ENCODE measurements at places on chromosomes 3 and 15.
A peak's percentile ranks its signal among the peaks of the same experiment; 100 is the strongest.

DNA sequence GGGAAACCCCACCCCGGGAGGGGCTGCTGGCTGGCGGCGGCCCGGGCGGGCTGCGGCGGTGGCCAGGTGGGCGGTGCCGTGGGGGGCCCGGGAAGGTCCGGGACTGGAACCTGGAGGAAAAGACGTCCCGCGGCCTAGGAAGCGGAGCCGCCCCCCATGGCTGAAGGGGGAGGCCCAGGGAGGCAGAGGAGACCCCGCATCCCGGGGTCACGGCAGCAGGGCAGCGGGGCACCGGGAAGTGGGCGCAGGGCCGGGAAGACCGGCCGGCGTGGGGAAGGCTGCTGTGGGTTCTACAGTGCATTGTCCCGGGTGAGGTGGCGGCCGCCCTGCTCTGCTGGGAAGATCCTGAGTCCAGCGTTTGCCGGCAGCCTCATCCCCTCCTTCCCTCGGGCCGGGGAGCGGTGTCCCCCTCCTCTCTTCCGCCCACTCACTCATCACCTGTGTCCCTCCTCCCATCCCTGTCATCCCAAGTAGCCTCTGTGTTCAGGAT lies 525 bp upstream of the FSTL1 start:
- DNase-seq, result no peak

GRCh38 chr3:193945143-193945542 lies 190.8 kb upstream of the HES1 start:
- no peak for DNase-seq

- peak; percentile 41 for DNase-seq
These were observed 452 bp downstream of the TMEM158 start for GRCh38 chr3:45225465-45226205.

DNA sequence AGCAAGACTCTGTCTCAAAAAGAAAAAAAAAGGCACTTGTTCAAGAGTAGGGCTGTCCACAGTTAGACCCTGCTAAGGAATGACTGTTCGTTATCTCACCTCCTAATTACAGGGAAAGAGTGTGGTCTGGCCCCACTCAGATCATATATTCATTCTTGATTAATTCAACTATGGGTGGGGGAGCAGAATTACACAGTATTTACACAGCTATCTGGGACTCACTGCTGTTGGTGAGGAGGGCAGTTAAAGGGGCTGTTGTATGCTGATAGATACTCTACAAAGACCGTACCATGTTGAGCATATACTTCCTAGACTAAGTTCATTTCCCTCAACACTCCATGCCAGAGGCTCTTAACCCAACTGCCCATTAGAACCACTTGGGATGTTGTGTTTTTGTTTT lies 3.8 kb upstream of the ZNF620 start:
- DNase-seq, result no peak

DNA sequence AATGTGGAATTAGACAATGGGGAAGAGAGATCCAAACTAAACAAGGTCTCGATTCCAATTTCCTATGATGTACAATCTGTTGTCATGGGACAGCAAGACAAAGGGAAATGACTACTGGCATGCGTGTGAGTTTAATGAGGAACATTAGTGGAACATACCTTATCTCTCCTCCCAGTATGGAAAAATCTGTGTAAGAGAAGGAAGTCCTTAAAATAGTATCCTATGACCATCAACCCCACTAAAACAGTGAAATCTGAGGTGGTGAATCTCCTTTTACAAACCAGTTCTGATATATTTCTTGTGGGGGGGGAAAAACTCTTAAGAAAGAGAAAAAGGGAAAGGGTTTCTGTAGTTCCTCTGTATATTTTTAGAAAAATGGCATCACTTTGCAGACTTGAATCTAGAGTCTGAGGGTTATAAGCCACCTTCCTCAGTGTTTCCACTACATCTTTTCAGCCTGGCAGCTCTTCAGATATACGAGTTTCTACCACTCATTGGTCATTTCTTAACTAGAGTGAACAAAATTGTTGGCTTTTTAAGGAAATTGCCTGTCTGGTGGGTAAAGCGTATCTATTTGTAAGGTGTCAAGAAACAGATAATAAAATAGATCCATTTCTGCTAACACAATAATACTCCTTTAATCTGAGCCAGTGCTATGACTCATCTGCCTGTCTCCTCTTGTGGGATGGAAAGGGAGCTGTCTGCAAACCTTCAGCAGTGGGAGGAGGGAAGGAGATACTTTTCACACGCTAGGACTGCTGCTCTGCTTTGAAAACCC lies 3.0 kb upstream of the TNFAIP8L3 start:
- DNase-seq, result no peak

DNA sequence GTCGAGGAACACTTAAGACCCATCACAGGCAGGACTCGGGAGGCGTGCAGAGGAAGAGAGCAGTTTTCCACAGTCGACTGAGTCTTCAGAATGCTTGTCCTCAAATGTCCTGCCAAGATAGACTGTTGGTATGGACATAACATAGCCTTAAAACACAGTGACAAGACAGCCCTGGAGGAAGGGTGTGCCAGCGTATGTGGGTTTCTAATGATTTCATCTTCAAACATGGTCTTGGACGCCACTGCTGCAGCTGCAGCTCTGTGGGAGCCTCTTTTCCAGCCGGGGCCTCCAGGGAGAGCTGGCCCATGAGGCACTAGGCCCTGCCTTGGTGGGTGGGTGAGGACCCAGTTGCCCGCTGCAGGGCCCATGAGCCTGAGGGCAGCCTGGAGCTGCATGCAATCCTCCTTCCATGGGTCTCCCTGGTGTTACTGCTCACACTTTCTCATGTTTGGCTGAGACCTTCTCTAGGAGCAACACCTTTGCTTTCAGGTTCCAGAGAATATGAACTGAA lies 198.6 kb downstream of the KLF13 start:
- DNase-seq, result no peak

DNA sequence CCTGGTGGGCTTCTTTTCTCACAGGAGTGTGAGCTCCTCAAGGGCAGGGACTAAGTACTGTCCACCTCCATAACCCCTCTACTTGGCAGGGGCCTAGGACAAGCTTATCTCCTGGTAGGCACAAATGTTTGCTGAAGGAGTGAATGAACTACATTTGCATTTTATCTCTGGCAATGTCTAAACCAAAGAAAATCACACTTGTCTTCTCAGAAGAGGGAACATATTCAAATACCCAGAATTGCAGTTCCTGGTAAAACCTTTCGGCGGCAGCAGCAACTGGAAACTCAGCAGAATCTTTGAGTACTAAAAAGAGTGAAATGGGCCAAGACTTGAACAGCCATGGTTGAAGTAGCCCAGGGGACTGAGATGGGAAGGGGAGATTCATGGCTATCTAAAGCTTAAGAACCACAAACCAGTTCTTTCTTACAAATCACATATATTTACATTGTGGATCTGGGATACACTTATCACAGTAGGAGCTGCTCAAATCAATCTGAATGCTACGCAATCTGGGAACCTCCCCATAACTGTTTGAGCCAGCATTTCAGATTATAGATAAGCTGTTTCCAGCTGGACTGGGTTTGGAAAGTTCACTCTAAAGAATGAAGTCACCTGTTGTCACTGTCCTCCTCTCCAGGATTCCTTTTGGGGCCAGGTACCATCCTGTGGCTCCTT lies 18.7 kb upstream of the PTPN9 start:
- no peak for DNase-seq

DNA sequence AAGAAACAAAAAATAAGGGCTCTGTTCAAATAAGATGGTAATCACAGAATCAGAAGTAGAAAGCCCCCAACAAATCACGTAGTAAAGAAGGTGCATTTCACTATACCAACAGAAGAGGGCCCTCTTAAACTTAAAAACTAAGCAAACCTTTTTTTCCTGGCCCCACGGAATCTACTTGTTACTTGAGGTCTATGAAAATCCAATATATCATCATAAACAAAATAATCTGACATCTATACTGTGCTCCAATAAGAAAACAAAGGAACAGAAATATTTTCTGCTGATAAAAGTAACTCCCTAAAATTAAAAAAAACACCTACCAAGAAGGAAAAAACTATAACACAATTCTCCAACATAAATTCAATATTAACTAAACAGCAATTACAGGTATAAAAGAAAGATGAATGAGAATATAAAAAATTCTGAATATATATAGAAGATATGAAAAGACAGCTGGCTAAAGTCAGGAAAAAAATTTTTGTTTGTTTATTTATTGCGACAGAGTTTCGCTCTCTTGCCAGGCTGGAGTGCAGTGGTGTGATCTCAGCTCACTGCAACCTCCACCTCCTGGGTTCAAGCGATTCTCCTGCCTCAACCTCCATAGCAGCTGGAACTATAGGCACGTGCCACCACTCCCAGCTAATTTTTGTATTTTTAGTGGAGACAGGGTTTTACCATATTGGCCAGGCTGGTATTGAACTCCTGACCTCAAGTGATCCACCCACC lies 81.8 kb downstream of the CLASP2 start:
- no peak for DNase-seq

DNA sequence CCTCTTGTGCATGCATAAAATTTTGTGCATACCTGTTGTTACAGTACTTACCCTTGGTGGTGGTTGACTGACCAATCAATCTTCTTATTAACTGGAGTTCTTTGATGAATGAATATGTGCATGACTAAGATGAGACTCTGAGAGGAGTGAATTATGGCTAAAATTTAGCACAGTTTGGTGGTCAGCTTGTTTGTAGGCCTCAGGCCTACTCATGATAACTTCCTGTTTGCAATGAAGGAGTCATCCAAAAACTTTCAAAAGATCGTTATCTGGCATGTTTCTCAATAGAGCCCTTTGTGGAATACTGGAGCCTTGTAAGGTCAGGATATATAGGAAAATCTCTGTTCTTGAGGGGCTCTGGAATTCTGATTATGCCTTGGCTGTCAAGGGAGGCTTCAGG lies 66.5 kb downstream of the LEKR1 start:
- no peak for DNase-seq

GRCh38 chr15:87917480-87917879 lies 339.1 kb downstream of the NTRK3 start:
- DNase-seq, result no peak

GRCh38 chr3:194379231-194379630 lies 9.7 kb upstream of the LRRC15 start:
- DNase-seq, result no peak

GRCh38 chr3:124851905-124852304 lies 35.3 kb downstream of the ITGB5 start:
- DNase-seq, result no peak

- DNase-seq, result no peak
These were observed 140.2 kb upstream of the RBMS3 start for GRCh38 chr3:29140666-29141065.

DNA sequence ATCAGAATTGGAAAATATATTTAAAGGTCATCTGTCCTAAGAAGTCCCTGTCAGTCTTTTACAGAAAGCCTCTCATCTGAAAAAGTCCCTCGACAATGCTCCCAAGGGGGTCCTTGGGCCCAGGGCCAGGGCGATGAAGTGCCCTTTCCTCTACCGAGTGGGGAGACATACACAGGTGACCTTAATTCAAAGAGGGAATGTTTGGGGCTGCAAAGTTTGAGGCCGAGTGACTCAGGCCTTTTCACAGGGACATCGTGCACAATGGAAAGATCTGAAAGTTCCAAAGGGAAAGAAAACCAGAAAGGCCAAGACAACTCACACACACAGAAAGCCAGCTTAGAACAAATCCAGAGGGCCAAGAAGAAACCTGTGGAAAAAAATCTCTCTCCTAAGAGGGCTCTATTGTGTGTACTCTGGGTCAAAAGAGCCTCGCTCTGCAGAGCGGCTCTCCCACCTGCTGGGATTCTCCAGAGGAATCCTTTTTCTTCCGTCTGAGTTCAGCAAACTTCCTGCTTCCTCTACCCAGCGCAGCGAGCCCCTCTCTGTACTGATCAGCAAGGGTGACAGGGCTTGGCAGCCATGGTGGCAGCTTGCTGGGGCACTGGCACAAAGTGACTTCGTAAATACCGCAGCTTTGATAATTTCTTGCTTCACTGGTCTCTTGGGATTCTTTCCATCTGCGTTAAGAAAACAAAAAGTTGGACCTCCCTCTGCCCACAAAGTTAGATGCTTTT lies 259.1 kb downstream of the OPA1 start:
- no peak for DNase-seq

- DNase-seq, result no peak
These were observed 180.7 kb upstream of the SMAD3 start for GRCh38 chr15:66884661-66885237.

DNA sequence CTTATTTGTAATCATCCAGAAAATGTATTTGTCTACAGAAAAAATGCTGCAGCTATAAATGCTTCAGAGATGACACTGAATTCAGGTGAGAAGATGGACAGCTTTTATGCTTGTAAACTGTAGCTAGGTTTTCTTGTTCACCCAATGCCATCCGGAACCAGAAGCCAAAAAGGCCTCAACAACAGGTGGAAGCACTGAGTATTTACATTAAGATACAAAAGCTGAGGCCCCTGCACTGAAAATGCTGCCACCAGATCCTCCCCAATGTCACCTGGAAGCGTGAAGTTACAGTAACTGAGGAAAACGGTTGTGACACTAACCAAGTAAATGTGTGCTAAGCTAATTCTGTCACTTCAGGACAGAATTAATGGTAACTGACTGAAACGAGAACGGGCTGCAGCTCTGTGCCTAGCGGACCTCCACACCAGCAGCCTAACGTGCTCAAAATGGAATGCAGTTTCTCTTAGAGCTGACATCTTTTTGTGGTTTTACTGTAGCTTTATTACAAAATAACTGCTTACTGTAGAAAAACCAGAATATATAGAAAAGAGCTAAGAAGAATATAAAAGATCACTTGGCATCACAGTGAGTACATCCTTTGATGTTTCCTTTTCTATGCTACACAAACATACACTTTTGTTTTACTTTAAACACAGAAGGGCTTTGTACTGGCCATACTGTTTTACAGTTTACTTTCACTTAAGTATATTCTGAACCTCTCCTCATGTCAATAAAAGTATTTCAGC lies 7.6 kb downstream of the CHSY1 start:
- no peak for DNase-seq

DNA sequence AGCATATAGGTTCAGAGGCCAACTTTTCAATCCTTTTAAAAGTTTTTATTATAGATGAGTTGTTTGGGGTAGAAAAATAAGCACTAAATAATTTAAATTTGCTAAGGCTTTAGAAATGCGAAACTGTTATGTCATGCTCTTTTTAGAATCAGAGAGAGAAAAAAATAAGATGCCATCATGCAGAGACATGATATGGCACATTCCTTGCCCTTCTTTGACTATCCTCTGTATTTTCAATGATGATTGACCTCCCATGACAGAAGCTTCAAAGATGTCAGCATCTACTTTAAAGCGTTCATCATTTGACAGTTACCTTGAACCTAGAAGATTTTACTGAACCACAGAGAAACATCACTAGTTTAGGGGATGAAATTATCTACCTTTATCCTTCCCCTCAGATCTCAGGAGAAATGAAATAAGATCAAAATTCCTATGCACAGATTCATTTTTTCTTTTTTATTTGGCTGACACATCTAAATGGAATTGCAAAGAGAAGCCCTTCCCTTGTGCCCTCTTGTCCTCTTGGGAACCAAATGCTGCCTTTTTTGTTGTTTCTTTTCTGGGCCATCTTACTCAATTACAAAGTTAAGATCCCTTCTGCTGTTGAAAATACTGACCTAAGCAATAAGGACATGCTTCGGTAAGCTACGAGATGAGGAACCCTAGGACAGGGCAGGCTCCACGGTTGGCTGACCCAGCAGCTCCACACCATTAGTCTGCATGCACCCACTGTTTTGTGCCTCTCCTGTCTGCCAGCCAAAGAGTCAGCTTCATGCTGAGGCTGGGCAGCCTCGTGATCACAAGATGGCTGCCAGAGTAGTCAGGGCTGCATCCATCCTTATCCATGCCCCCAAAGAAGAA lies 289.7 kb upstream of the TPM1 start:
- no peak for DNase-seq
